Large intestine (tissue), 12 donors: ENCODE measurements at places on chromosomes 12 and 14. TPM values are rescaled to one million over a fixed set of nuclear protein-coding genes. Genes with fewer than 3 reads are reported as not detected.

DNA sequence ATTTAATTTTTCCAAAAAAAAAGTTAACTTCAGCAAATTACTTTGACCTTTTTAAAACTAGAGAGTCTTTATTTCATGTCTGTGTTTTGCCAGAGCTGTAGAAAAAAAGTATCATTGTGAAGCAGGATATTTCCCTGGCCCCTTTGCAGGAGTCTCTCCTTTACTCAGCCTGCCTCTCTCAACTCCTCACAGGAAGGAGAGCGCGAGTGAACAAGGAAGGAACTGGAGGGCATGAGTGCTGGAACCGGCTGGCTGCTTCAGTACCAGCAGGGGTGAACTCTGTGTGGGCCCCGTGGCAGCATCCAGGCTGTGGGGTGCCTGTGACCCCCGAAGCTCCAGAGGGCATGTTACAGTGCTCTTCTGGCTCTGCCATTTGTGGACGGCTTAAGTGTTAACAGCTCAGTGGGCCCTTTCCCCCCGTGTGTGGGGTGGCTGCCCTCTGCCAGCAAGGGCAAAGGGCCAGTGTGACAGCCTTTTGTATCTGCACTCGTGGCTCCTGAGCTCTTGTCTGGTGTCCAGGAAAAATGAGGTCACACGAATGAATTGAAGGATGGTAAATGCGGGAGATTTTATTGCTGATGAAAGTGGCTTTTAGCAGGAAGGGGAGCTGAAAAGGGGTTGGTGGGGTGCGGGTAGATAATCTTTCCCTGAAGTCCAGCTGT lies 76.6 kb upstream of the KCNH3 start:
- peak; percentile 32 for DNase-seq
- no peaks in the 10 kb centered on the region for H3K27me3 ChIP-seq

DNA sequence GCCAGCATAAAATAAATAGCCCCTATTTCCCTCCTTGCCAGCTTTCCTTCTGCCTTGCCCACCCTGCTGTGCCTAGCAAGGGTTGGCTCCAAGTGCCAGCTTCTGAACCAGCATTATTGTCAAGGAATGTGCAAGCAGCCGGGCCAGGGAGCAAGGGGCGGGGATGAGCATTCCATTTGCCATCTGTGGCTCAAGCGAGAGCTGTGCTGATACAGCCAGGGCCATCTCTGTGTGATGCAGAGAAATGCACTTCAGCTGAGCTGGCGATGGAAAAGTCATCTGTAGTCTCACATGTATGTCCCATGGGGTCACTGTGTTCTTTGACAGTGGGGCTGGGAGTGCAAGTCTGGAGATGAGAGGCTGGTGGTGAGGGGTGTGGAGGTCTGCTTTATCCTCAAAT lies 137.3 kb downstream of the SUDS3 start:
- no peak overlapping the region for H3K27ac ChIP-seq
- H3K4me3 ChIP-seq = no peak overlapping the region
- H3K36me3 ChIP-seq = no peaks in the 10 kb centered on the region

DNA sequence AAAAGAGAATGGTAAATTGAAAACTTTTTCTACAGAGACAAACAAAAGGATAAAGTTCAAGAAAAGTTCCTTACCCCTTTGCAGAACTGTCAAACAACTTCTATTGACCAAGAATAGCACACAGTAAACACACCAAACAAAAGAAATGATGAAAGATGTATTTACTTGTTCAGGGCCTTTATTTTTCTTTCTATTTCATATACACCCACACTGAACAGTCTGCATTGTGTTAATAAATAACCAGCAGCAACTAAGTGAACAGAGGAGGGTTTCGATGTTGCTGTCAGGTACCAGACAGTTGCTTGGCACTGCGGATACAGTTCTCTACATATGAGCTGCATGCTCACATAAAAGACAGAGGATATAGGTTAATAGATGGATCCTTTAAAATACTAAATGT lies 122.1 kb downstream of the SOX5 start:
- no peak overlapping the region for H3K4me3 ChIP-seq
- no peaks in the 10 kb centered on the region for H3K4me1 ChIP-seq
- H3K27me3 ChIP-seq = no peaks in the 10 kb centered on the region
- DNase-seq = no peak
- no peaks in the 10 kb centered on the region for H3K36me3 ChIP-seq
- H3K27ac ChIP-seq = no peak overlapping the region

- no peaks in the 10 kb centered on the region for H3K36me3 ChIP-seq
- peaks cover 4% of the 10 kb centered on the region for H3K27me3 ChIP-seq
- peak overlapping the region; percentile 79 for H3K4me3 ChIP-seq
- no peak for DNase-seq
These were observed 4.6 kb upstream of the CACNB3 start for GRCh38 chr12:48813465-48814261.

- no peaks in the 10 kb centered on the region for H3K27me3 ChIP-seq
- H3K36me3 ChIP-seq = no peaks in the 10 kb centered on the region
- H3K4me3 ChIP-seq = no peak overlapping the region
- no peaks in the 10 kb centered on the region for H3K4me1 ChIP-seq
- DNase-seq = no peak
These were observed 883.7 kb upstream of the TMEM132C start for GRCh38 chr12:127383281-127383680.

GRCh38 chr12:128763395-128763794 lies 60.4 kb downstream of the SLC15A4 start:
- no peaks in the 10 kb centered on the region for H3K4me1 ChIP-seq
- no peak for DNase-seq
- no peak overlapping the region for H3K4me3 ChIP-seq
- H3K27ac ChIP-seq = no peak overlapping the region
- no peaks in the 10 kb centered on the region for H3K36me3 ChIP-seq
- peaks cover 19% of the 10 kb centered on the region for H3K27me3 ChIP-seq

DNA sequence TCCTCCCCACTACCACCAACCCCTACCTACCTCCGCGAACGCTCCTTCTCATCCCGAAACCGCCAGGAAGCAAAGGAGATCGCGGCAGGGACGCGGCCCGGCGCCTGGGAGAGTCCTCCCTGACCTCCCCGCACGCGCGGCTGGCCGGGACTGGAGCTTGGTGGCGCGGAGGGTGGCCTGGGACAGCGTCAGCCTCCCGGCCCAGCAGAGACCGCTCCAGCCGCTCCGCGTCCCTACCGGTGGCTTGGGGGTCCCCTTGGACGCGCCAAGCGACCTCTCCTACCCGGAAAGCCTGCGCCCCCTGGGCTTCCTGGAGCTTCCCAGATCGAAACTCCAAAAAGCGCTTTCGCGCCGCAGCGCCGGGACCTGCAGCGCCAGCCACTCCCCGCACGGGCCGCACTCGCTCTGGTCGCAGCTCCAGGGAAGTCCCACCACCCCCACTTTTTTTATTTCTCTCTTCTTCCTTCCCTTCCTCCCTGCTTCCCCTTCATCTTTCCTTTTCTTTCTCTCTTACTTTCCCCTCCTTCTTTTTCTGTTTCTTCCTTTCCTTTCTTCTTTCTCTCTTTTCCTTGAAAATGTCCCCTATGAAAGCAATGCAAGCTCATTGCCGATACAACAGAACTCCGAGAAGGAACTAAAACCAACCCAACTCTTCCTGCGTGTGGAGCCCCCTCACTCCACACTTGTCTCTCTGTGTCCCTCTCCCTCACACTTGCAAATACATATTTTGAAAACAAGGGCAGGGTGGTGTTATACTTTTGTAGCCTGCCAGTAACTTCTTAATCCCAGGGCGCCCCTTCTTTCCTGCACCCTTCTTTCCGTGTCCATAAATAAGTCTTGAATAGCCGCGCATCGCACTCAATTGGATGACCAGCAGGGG lies 3.8 kb downstream of the DIO3 start:
- H3K27ac ChIP-seq = no peak overlapping the region
- DNase-seq = no peak
- H3K36me3 ChIP-seq = no peaks in the 10 kb centered on the region

DNA sequence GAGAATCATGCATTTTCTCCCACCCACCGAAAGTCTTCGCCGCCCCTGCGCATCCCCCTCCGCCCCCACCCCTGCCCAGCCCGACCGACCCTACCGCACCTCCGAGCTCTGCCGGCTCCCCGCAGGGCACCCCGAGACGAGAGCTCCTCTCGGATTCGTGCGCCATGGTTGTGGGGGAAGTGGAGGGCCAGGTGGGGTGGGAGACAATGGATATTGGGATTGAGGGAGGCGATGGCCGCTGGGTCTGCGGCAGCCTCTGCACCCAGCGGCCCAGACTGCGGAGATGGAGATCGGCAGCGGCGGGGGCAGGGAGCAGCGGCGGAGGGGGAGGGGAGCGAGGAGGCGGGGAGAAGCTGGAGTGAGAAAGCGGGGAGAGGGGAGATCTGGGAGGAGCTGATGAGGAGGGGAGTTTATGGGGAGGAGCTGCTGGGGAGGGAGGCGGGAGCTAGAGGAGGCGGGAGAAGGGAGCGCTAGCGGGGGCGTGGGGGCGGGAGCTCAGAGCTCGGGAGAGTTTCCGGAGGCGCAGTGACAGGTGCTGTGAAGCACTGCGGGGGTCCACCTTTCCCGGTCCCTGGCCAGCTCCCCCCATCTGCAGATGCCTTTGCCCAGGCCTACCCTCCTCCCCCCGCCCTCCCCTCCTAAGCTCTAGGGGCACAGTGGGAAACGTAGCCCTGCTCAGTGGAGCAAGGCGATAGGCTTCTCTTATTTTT lies at the start of gene SALL2:
Gene SALL2 (minus strand): TSS at position 385 of the 710 bp plus-strand sequence. CDS start 219 bp downstream, at position 166.
- H3K36me3 ChIP-seq = no peaks in the 10 kb centered on the region
- DNase-seq = peak; percentile 80
- peaks cover 4% of the 10 kb centered on the region for H3K4me1 ChIP-seq
- peak within 1 kb of the TSS; percentile 77 for H3K4me3 ChIP-seq
- H3K27ac ChIP-seq = no peak within 1 kb of the TSS
- H3K27me3 ChIP-seq = no peaks in the 10 kb centered on the region

GRCh38 chr12:104751594-104751993 lies 206.5 kb downstream of the SLC41A2 start:
- H3K36me3 ChIP-seq = no peaks in the 10 kb centered on the region
- no peak overlapping the region for H3K4me3 ChIP-seq
- H3K27me3 ChIP-seq = no peaks in the 10 kb centered on the region
- no peak for DNase-seq

DNA sequence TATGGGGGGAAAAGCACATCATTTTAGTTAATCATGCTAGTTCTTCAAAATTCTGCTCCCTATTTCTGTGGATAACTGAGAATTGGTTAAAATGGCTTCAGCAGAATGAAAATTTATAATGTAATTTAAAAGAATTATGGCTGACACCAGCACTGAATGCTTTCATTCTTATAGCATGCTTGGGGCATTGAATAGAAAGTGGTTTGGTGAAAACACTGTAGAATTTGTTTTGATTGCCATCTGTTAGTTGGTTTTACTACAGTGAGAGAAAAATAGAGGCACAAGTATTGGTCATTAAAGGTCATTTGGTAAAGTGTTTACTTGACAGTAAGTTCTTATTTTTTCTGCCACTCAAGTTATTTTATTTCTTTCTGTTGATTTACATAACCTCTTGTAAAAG lies 70.8 kb downstream of the PRORP start:
- no peaks in the 10 kb centered on the region for H3K27me3 ChIP-seq
- H3K36me3 ChIP-seq = peaks cover 3% of the 10 kb centered on the region
- DNase-seq = no peak
- no peaks in the 10 kb centered on the region for H3K4me1 ChIP-seq
- no peak overlapping the region for H3K4me3 ChIP-seq
- no peak overlapping the region for H3K27ac ChIP-seq

GRCh38 chr14:97944380-97944779 lies 1147.2 kb downstream of the VRK1 start:
- no peak overlapping the region for H3K27ac ChIP-seq
- no peaks in the 10 kb centered on the region for H3K4me1 ChIP-seq
- no peaks in the 10 kb centered on the region for H3K36me3 ChIP-seq
- H3K4me3 ChIP-seq = no peak overlapping the region
- no peak for DNase-seq

GRCh38 chr14:93989939-93990338 lies 7.2 kb upstream of the CCDC197 start:
- DNase-seq = no peak
- no peaks in the 10 kb centered on the region for H3K36me3 ChIP-seq
- no peak overlapping the region for H3K4me3 ChIP-seq
- H3K27me3 ChIP-seq = peaks cover under 1% of the 10 kb centered on the region
- no peak overlapping the region for H3K27ac ChIP-seq
- no peaks in the 10 kb centered on the region for H3K4me1 ChIP-seq

DNA sequence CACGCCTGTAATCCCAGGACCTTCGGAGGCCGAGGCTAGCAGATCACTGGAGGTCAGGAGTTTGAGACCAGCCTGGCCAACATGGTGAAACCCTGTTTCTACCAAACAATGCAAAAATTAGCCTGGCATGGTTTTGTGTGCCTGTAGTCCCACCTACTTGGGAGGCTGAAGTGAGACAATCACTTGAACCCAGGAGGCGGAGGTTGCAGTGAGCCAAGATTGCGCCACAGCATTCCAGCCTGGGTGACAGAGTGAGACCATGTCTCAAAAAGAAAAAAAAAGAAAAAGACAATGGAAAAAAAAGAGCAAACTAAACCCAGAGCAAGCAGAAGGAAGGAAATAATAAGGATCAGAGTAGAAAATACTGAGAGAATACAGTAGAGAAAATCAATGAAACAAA lies 5.4 kb downstream of the CHURC1 start:
- DNase-seq = no peak
- no peak overlapping the region for H3K4me3 ChIP-seq
- peaks cover 6% of the 10 kb centered on the region for H3K36me3 ChIP-seq
- H3K27me3 ChIP-seq = no peaks in the 10 kb centered on the region
- peaks cover 4% of the 10 kb centered on the region for H3K4me1 ChIP-seq

- peak overlapping the region; percentile 88 for H3K4me3 ChIP-seq
- peak overlapping the region; percentile 86 for H3K27ac ChIP-seq
- H3K4me1 ChIP-seq = peaks cover 7% of the 10 kb centered on the region
- no peaks in the 10 kb centered on the region for H3K27me3 ChIP-seq
These were observed 43.9 kb upstream of the ESR2 start for GRCh38 chr14:64337888-64338615.

GRCh38 chr12:4771172-4771959 lies 51.2 kb downstream of the GALNT8 start:
- no peaks in the 10 kb centered on the region for H3K36me3 ChIP-seq
- no peaks in the 10 kb centered on the region for H3K27me3 ChIP-seq
- no peak for DNase-seq
- H3K4me1 ChIP-seq = no peaks in the 10 kb centered on the region
- no peak overlapping the region for H3K4me3 ChIP-seq
- no peak overlapping the region for H3K27ac ChIP-seq

DNA sequence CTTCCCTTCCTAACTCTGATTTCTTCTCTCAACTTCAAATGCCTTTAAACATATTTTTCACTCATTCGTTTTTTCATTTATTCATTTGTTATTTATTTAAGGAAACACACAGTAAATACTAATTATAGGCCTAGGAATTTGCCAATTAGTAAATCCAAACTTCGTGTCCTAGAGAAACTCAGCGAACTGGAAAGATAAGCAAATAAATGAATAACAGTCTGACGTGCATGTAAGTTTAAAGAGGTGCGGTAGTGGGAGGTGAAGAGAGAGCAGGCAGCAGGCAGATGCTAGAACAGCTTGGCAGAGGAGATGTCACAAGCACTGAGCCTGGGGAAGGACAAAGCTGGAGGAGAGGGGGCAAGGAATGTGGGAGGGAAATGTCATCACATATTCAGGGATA lies 228.2 kb downstream of the DPY19L2 start:
- no peak overlapping the region for H3K4me3 ChIP-seq
- no peak for DNase-seq
- no peaks in the 10 kb centered on the region for H3K36me3 ChIP-seq
- no peaks in the 10 kb centered on the region for H3K4me1 ChIP-seq
- H3K27me3 ChIP-seq = no peaks in the 10 kb centered on the region

TESPA1 gene
- 1.6 TPM for polyA plus RNA-seq

POTEG gene
- polyA plus RNA-seq = not detected

SLC39A5 gene
- 524 TPM for polyA plus RNA-seq

PTPRQ gene
- 1.1 TPM for polyA plus RNA-seq

GCN1 gene
- 51.0 TPM for polyA plus RNA-seq

IFT81 gene
- polyA plus RNA-seq = 12.6 TPM
